ENCODE measurements at places on chromosomes 5 and 9.

GRCh38 chr9:8867148-8867547 is 1067.6 kb upstream of the DMAC1 start:
- DNase-seq = no peak

GRCh38 chr9:100700689-100701318 is 122.9 kb downstream of the CAVIN4 start:
- DNase-seq = peak; percentile 24

DNA sequence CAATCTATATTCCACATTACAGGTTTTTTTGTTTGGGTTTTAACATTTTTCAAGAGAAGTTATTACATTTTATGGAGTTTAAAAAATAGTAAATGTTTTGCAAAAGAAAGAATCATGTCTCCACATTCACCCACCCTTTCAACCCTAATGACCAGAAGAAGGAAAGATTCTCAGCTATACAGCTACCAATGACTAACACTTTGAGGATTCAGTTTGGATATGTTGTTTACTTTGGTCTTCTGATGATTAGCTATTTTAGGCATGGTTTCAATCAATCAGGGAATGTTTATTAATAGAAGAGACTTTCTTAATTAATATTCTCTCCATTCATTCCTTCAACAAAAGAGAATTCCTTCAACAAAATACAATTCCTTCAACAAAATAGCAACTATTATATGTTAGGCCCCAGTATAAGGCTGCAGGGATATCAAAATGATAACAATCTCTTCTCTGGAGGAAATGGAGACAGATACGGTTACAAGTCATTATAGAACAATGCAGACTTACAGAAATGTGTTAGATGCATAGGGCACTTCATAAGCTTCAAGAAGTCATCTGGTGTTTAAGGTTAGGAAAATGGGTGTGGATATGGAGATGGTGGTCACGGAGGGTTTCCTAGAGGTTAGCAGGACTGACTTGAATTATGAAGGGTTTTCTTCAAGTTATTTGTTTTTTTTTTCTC is 9.3 kb upstream of the NR3C1 start:
- DNase-seq = no peak

- no peak for DNase-seq
These were observed 2053.1 kb downstream of the EFNA5 start for GRCh38 chr5:105617436-105618215.

GRCh38 chr5:113232667-113233066 is 202.1 kb downstream of the TSSK1B start:
- DNase-seq = no peak

DNA sequence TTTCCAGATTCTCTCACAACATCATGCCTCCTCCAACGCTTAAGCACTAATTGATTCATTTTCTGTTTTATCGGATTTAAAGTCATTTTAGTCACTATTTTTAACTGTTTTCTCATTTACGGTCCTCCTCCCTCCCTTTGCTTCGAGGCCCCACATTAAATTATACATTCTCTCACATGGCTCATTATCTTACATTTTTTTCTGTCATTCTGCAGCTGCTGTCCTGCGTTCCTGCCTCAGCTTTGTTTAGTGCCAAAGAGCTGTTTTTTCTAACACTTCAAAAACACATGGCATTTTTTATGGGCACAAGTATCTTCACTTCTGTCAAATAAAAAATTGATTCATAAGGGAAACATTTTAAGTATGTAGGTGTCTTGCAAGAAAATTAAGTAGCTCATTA is 130.1 kb upstream of the FST start:
- no peak for DNase-seq

DNA sequence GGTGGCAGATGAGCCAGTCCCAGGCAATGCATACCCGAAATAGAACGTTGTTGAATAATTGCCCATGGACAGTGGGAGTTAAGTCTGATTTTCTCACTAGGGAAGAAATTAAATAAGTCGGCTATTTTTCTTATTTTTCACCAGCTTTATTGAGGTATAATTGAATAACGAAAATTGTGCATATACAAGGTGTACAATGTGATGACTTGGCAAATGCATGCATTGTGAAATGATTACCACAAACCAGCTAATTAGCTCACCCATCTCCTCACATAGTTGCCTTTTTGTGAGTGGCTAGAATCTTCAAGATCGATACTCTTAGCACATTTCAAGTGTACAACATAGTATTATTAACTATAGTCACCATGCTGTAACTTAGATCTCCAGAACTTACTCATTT is 249.6 kb downstream of the ROR2 start:
- no peak for DNase-seq

- no peak for DNase-seq
These were observed 10.5 kb upstream of the IL13 start for GRCh38 chr5:132647473-132647872.

GRCh38 chr5:87229780-87230179 is 37.9 kb upstream of the RASA1 start:
- DNase-seq = no peak

- DNase-seq = no peak
These were observed 104.3 kb downstream of the PDE4D start for GRCh38 chr5:59789197-59789596.

- DNase-seq = no peak
These were observed 21.3 kb downstream of the MSX2 start for GRCh38 chr5:174745590-174746103.

DNA sequence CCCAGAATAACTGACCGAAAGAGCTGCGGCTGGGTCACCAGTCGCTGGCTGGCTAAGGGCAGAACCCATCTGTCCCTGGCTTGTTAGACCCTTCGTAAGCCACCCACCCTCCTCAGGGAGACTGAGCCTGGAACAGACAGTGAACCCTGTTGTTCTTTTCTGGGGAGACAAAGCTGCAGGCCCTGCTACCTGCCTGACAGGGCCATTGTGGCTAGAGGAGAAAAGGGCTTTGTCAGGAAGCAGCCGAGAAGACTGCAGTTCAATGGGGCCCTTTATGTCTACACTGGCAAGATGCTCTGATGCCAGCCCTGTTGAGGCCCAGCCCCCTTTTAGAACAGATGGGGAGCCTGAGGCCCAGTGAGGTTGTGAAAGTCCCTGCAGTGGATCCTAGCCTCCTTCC is 3.7 kb upstream of the NIPAL4 start:
- DNase-seq = no peak

GRCh38 chr9:3151672-3152576 is 308.0 kb upstream of the PUM3 start:
- DNase-seq = no peak

DNA sequence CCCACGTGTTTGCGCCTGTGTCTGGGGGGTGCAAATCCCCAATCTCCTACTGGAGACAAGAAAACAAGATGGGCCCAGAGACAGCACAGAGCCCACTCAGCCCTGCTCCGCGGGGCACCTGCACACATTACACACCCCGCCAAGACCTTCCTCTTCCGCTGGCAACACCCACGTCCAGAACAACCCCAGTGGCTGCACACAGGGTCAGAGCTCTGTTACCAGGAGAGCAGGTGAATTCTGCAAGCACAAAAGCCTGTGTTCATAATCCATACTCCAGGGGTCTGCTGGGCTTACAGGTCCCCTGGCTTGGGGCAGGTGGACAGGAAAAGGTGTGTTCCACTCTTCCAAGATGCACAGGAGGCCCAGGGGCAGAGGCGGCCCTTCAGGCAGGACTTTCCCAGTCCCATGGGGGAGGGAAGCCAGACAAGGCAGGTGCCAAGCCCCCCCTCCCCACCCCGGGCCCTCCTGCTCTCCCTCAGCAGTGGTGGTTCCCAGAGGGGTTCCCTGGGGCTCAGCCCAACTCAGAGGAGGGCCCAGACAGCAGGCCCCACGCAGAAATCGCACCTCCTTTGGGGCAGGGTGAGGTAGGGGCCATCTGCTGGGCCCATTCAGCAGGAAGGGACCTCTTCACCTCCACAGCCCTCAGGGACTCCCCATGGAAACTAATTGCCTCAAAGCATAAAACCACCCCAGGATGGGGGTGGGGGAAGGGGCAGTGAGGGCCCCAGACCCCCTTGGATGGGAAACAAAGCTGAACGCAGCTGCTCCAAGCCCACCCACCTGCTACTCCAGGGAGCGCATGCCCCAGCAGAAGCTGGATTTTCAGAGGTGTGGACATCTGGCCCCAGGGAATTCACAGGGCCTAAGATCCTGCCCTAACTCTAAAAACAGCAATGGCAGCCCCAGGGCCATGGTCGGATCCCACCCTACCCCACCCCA is 105.3 kb downstream of the VAV2 start:
- no peak for DNase-seq

GRCh38 chr5:181203093-181203711 is 1.8 kb downstream of the TRIM7 start:
- no peak for DNase-seq

DNA sequence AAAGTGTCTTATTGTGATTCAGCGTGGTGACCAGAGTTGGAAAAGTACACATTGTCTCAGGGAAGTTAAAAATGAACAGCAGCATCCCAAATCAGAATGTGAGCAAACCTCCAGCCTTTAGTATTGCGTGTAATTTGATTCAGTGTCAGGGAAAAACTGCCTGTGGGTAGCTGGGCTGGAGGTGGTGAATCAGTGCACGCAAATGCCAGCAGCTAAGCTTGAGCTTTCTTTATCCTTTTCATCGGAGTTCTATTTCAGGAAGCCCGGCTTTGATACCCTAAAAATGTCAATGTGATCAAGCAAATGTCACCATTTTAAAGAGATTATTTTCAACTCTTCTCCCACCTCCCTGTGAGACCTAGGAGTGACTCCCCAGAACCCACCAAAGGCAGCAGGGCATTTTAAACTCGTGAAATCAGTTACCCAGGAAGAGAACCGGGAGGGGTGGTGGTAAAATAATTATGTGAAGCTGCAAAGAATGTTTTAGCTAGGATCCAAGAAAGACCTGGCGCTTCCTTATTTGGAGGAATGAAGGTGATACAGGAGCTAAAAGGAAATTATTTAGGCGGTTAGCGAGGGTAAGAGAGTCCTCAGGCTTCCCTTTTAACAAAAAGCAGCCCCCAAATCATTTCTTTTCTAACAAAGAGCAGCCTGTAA is 25.7 kb upstream of the C5orf47 start:
- no peak for DNase-seq

DNA sequence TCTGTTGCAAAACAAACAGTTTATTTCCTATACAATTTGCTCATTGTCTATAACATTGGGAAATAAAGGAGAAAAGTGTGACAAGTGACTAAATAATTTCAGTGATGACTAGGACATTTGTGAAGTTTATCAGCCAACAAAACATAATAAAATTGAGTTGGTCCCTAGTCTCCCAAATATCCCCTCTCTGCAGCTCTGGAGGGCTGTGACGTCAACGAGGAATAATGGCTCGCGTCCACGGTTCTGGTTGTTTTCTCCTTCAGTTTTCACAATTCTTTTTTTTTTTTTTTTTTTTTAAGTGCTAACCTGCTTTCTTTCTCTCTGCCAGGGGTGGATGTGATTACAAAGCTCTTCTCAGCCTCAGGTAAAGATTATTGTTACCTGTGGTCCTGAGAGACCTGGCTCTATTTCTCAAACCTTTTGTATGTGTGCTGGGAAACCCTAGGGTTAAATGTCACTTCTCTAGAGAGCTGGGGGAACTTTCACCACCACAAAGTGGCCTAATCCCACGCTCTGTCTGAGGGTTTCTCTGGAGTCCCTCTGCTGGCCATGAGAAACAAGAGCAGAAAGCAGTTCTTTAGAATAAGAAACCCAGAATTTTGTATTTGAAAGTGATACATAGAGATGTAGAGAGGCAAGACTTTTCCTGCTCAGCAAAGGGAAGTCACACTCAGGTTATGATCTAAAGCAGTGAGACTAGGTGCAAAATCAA is 36.2 kb upstream of the ANKRD55 start:
- DNase-seq = peak; percentile 44

DNA sequence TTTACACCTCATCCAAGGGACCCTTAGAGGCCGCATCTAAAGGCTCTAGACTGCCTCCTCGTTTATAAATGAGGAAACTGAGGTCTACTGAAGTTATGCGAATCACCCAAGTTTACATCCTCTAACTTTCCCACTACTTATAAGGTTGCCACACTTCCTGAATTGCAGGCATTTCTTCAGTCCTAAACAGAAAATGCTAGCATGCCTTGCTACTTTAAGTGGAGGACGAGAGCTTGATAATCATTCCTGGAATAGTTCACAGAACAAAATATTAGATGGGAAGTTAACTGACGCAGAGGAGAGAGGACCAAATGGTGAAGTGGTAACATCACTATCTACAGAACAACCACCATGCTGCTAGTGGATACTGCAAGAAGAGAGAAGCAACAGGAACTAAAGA is 85.8 kb downstream of the GNAQ start:
- DNase-seq = no peak

DNA sequence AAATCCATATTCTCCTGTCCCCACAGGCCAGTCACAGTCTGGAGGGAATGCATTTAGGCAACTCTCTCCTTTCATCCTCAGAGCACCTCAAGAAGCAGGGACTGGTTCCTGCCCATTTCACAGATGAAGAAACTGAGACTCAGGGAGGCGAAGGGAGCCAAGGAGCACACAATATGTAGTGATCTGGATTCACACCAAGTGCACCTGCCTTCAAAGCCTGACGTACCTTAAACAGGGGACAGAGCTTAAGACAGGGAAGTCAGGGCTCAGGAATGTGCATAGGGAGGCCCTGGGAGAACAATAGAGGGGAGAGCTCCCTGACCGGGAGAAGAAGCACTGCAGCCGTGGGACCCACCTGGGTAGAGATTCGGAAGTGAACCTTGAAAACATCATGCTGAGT is 83.0 kb downstream of the GABBR2 start:
- no peak for DNase-seq

- DNase-seq = no peak
These were observed 85.0 kb downstream of the MLLT3 start for GRCh38 chr9:20537294-20537693.

DNA sequence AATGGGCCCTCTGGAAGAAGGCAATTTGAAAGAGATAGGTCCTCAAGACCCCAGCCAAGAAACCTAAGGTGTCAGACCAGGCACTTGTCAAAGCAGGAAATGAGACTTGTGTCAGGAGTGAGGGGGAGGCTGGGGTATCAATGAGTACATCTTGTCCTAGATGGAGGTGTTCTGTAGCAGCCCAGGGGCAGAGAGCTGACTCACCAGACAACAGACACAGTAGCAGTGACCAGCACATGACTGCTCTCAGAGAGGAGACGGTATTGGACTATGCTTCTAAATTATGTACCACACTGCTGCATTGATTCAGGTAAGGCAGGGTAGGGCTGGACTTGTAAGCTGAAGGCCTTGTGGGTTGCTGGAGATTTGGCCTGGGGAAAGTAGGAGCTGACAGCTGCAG is 551.2 kb upstream of the KLF4 start:
- no peak for DNase-seq

- no peak for DNase-seq
These were observed 29.8 kb downstream of the NEUROG1 start for GRCh38 chr5:135505973-135506372.

DNA sequence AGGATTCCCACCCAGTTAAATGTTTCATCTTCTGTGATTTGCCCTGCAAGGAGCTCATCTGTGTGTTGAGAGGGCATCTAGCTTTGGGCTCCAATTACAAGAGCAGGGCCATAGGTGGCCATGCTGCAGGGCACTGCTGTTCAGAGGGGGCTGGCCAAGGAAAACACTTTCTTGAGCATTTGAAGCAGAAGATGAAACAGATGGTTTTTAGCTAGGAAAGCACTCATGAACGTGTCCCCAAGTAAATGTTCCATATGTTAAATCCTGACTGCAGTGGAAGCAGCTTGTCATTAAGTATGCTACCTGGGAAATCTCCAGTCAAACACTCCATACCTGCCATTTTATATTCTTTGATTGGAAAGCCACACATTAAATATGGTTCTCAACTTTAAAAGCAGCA is 176.6 kb downstream of the FBXL7 start:
- DNase-seq = no peak

- DNase-seq = no peak
These were observed 20.6 kb downstream of the GGTA1 start for GRCh38 chr9:121478816-121479676.
